ENCODE measurements at places on chromosomes 5 and 9.
A peak's percentile ranks its signal among the peaks of the same experiment; 100 is the strongest.

GRCh38 chr5:7047511-7048261 lies 334.5 kb downstream of the TENT4A start:
- DNase-seq, result no peak

DNA sequence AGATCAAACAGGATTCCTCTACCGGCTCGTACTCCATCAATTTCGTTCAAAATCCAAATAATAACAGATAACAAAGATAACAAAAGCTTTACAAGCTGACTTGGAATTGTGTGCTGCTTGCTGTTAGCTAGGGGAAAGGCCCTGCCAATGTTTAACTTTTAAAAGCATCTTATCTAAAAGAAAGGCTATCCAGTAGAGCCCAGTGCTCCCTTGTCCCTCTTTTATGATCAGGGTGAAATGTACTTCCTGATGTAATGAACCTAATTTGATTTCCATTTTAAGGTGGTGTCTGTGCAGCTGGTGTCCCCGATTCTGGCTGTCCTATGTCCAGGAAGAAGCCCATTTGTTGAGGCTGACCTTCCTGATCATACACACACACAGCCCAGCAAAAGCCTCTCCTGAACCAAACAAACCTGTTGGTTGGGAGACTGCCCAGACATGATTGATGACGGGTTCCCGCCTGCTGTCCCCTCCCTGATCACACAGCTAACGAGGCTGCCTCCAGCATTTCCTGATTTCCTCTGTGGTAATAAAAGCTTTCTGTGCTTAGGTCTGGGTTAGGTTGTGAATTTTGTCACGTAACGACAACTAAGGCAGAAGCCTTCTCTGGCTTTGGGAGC lies 54.1 kb downstream of the PWWP2A start:
- DNase-seq, result no peak

- no peak for DNase-seq
These were observed 631.3 kb upstream of the SEMA6A start for GRCh38 chr5:117205894-117206293.

GRCh38 chr9:72424131-72424530 lies 59.1 kb upstream of the ZFAND5 start:
- no peak for DNase-seq

DNA sequence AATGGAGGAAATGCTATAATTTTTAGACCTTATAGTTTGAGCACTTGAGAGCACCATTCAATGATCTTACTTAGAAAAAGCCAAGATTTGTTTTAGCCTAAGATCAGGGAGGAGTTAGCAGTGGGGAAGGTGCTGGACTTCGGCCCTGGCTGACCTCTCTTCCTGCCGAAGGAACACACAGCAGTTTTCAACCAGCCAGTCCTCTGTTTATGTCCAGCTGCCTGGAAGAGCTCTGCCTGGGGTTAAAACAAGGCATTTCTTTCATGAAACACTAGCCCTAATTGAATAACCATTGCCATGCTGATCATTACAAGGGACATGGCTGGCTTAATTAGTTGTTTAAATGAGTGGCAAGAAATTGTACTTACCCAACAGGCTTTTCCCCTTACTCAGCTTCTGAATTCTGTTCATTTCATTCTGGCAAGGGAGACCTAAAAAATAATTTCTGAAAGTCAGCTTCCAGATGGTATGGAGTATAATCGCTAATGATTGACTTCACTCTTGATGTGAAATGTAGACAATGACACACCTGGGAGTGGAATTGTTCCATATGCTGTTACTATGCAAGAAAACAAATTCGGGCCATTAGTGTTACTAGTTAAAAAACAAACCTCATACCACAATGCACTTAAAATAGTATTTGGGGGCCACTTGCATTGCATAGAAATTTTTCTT lies 514.2 kb downstream of the SPOCK1 start:
- DNase-seq, result no peak

- no peak for DNase-seq
These were observed 3.4 kb upstream of the SPINK4 start for GRCh38 chr9:33236571-33236970.

- DNase-seq, result no peak
These were observed 4.7 kb upstream of the TNIP1 start for GRCh38 chr5:151085517-151086041.

DNA sequence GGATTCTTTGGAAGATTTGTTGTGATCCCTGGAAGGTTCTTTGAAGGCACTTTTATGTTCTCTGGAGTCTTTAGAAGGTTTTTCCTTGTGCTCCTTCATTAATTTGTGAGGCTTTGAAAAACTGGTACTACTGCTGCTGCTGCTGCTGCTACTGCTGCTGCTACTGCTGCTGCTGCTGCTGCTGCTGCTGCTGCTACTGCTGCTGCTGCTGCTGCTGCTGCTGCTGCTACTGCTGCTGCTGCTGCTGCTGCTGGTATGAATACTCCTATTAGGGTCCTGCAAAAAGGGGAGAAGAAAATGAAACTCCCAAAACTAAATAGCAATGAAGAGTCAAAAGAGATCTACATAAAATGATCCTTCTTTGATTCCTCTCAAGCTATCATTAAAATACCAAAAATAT lies 208.1 kb downstream of the MLLT3 start:
- no peak for DNase-seq

DNA sequence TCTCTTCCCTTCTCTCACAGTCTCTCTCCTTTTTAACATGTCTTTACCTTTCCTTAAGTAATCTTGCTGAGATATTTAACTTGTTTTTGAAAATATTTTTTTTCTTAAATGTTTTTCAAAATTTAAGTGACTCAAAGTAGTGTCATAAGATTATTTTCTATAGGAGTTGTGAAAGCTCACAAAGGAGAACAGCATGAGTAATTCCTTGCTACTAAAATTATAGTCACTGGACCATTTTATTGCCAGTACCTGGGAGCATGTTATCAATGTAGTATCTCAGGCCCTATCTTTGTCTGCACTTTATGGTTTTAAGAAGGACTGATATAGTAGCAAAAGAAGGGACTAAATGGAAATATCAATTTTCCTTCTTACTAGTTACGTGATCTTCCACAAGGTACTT lies 181.9 kb downstream of the TMEM232 start:
- DNase-seq, result no peak

DNA sequence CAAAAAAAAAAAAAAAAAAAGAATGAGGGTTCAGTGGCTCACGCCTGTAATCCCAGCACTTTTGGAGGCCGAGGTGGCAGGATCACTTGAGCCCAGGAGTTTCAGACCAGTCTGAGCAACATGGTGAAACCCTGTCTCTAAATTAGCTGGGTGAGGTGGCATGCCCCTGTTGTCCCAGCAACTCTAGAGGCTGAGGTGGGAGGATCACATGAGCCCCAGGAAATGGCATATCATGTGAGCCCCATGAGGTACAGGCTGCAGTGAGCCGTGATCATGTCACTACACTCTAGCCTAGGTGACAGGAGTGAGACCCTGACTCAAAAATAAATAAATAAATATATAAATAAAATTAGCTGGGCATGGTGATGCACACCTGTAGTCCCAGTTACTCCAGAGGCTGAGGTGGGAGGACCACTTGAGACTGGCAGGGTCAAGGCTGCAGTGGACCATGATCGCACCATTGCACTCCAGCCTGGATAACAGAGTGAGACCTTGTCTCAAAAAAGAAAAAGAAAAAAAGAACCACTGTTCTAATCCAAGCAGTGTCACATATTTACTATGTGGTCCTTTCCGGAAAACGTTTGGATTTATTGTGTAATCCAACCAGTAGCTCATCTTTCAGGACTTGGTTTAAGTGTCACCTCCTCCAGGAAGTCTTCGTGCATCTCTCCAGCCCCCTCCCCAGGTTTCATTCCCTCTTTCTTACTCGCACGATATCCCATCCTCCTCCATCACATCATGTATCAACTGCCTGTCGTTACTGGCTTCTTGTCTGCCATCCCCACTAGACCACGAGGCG lies 12.3 kb upstream of the SPOUT1 start:
- no peak for DNase-seq

- no peak for DNase-seq
These were observed 1.9 kb upstream of the FBXO38 start for GRCh38 chr5:148381906-148382305.

DNA sequence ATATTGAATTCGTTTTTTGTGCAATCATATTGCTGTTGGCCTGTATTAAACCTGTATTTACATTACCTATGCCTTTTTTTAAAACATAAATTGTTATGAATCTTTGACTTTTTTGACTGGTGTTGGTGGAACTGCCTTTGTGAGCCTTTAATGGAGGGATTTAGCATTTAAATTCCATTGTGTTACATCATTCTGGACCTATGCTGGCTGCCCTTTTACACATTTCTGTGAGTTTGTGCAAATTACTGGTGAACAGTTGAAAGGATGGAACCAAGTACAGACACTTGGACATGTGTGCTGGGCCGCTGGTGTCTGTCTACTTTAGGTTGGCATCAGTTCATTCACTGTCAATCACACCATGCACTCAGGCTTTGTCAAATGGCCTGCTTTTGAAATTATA lies 3.4 kb downstream of the SNX18 start:
- DNase-seq, result no peak

GRCh38 chr9:136334541-136334940 lies 7.2 kb downstream of the GPSM1 start:
- DNase-seq, result no peak

DNA sequence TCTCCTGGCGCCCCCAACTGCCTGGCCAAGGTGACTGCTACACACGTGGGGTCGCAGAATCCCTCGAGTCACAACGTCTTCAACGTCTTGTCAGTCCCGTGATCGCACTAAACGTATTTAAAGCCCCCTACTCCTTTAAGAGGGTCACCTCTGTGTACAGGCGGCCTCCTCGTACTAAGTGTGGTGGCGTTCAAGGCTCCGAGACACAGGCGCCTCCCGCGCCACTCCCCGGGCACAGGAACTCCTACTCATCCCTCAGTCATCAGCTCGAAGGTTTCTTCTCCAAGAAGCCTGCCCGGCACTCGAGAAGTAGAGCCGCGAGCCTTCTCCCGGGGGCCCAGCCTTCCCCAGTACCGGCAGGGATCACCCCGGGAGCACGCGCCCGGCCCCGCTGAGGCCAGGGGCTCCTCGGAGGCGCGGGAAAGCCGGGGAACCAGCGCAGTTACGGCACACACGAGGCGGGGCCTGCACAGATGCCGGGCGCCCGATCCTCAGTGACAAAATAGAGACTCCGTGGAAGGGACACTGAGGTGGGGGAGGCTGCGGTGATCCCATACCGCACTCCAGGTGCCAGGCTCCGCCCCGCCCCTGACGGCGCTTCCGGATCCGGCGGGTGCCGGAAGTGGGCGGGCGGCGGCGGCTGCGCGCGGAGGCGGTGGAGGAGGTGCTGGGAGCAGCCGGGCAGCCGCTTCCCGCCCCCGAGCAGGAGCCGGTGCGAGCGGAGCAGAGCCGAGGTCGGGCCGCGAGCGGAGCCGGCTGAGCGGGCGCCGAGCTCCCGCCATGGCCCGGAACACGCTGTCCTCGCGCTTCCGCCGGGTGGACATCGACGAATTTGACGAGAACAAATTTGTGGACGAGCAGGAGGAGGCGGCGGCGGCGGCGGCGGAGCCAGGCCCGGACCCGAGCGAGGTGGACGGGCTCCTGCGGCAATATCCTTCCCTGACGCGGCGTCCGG lies 6.9 kb downstream of the ARPC5L start:
- peak; percentile 35 for DNase-seq

- DNase-seq, result no peak
These were observed 550.0 kb downstream of the PTPRD start for GRCh38 chr9:10062629-10063395.

- no peak for DNase-seq
These were observed 81.2 kb downstream of the RAB24 start for GRCh38 chr5:177222269-177222668.

- DNase-seq, result no peak
These were observed 238.1 kb downstream of the ELAVL2 start for GRCh38 chr9:23587903-23588302.

DNA sequence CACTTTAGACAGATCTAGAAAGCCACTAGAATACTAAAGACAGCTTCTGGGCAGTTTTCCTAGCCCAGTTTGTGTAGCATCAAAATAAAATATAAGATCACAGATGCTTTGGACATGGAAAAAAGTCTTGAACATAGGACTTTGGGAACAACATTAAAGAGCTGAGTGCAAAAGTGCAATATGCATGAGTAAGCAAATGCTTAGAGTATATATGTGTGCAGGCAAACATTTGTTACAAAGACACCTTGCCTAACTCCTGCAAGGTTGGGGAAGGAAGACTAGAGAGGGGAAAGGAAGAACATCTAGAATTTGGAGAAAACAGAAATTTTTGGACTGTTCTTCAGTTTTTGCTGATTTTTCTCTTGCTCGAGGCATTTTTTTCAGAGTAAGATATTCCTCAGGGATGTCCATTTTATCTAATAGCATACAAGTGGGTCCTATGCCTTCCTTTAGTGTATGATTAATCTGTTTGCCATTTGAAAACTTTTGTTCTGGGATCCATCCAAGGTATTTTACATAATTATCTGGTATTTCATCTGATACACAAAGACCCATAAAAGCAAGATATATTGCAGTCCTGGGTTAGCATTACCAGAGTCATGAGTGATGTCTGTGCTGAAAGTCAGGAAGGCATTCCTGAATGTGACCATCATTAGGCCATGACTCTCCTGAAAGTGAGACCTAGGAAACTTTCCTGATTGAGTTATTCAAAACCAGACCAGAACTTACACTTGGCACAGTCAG lies 142.0 kb upstream of the RGMB start:
- no peak for DNase-seq

DNA sequence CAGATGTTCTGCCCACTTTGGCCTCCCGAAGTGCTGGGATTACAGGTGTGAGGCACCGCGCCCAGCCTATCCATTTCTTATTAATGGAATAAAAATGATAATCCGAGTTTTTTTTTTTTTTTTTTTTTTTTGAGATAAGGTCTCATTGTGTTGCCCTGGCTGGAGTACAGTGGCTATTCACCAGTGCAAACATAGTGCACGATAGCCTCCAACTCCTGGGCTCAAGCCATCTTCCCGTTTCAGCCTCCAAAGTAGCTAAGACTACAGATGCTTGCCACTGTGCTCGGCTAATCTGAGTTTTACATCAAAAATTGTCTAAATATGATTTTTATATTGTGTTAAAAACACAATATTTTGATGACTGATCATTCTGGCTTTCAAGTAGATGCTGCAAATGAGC lies 6.6 kb downstream of the GPR107 start:
- no peak for DNase-seq

- DNase-seq, result no peak
These were observed 35.1 kb downstream of the FAM13B start for GRCh38 chr5:137997726-137998213.

GRCh38 chr5:73998489-73998888 lies 372.5 kb downstream of the ARHGEF28 start:
- DNase-seq, result no peak

- DNase-seq, result no peak
These were observed 2.9 kb upstream of the DPH7 start for GRCh38 chr9:137581361-137582285.

- no peak for DNase-seq
These were observed 141.3 kb downstream of the SCAMP1 start for GRCh38 chr5:78501411-78502352.

GRCh38 chr5:174518512-174518911 lies 205.9 kb upstream of the MSX2 start:
- no peak for DNase-seq

GRCh38 chr9:129101279-129101678 lies 9.3 kb downstream of the CRAT start:
- DNase-seq, result no peak
